Right ventricle myocardium superior (tissue), 1 donor: ENCODE measurements at places on chromosomes 11 and 22. TPM values are rescaled to one million over a fixed set of nuclear protein-coding genes. Genes with fewer than 3 reads are reported as not detected.

- DNase-seq = no peak
These were observed 42.6 kb downstream of the SLN start for GRCh38 chr11:107669191-107669740.

DNA sequence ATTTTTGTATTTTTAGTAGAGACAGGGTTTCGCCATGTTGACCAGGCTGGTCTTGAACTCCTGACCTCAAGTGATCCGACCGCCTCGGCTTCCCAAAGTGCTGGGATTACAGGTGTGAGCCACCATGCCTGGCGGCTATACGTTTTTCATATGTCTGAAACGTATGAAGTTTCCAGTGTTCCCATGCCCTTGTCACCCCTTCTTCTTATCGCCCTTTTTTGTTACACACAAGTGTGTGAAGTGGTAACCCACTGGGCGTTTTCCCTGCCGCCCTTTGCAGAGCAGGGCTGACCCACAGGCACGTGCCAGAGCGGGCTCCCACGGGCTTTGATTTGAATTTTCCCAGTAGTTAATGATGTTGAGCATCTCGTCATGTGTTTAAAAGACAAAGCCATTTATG is 17.0 kb downstream of the PIM3 start:
- DNase-seq = no peak

GRCh38 chr11:16745950-16746605 is 7.6 kb downstream of the C11orf58 start:
- no peak for DNase-seq

- no peak for DNase-seq
These were observed 114.4 kb downstream of the PLEKHA7 start for GRCh38 chr11:16899708-16900303.

CAPN5 gene
- 2.6 TPM for total RNA-seq

DNA sequence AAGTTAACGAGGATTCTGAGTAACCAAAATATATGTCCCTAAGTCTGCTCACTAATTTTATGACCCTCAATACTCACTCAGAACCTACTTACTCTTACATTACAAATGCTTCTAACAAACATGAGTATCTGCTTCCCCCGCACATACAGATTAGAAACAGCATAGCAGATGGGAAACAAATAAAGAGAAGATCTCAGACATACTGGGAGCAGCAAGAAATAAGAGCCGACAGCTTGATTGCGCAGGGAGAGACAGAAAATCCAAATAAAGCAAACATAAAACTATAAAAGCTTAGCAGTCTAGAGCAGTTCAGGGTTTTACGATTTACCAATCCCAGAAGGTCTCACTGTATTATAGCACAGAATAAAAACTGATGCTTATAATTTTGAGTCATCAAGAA is 89.1 kb upstream of the DBX1 start:
- DNase-seq = no peak

TPBGL gene
- 0.11 TPM for total RNA-seq

SPDYC gene
- total RNA-seq = not detected

DNA sequence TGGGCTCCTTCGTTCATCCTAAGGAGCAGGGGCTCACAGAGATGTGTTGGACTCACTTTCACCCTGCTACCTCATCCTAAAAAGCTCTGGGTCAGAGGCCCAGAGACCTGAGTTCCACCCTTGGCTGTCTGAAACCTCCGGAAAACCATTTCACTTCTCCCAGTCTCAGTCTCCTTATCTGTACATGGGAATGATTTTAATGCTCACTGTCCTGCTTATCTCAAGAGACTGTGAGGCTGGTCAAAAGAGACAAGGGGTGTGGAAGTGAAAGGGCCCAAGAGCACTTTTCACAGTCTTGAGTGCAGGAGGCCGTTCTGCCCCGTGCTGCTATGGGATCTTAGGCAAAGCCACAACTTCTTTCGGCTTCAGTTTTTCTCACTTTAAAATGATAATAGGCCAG is 13.2 kb upstream of the NPAS4 start:
- DNase-seq = no peak

GRCh38 chr11:32280339-32280738 is 155.0 kb downstream of the WT1 start:
- DNase-seq = no peak

GDPD4 gene
- not detected for total RNA-seq

DNA sequence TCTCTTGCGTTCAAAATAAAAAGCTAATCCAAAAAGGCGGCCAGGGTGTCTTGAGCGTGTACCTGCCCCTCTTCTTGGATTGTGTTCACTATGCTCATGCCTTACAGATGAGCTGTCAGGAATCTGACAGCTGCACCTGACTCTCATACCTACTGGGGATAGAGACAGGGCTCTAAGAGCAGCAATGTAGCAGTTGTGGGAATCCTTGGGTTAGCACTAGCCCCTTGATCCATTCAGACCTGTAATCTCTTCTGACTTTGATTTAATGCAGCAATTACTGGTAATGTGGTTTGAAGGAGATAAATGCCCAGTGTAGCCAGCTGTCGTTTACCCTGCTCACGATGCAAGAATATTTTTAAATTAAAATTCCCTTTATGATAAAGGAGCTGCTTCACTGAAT is 145.8 kb downstream of the APOL5 start:
- DNase-seq = no peak

- DNase-seq = no peak
These were observed 2.8 kb downstream of the SLC25A1 start for GRCh38 chr22:19175602-19176174.

OR52E2 gene
- total RNA-seq = not detected

DNA sequence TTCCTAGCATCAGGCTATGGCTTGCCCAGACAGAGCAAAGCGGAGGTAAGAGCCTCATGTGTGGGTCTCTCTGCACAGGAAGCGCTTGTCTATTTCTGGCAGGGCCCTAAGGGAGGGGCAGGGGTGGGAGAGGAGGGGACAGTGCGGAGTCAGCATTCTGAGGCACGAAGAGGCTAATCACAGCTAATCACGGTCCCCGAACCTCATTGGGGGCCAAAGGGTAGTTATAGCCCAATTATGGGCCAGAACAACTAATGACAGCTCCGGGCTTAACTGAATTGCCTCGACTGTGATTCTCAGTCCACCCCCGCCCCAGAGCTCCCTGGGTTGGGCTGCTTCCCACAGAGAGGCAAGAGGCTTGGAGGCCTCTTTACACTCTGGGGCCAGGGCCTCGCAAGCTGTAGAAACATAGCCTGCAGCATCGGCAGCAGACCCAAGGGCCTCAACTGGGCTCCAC is 72.7 kb upstream of the PRDM11 start:
- no peak for DNase-seq

SEC14L2 gene
- 1.5 TPM for total RNA-seq

CELSR1 gene
- total RNA-seq = 7.6 TPM

WT1 gene
- total RNA-seq = 2.3 TPM

HBB gene
- 121 TPM for total RNA-seq

- no peak for DNase-seq
These were observed 56.5 kb downstream of the POLD3 start for GRCh38 chr11:74648894-74649293.

- no peak for DNase-seq
These were observed 11.4 kb downstream of the ALG12 start for GRCh38 chr22:49906799-49907290.

- no peak for DNase-seq
These were observed 3.6 kb downstream of the ARHGAP8 start for GRCh38 chr22:44755956-44756361.

DNA sequence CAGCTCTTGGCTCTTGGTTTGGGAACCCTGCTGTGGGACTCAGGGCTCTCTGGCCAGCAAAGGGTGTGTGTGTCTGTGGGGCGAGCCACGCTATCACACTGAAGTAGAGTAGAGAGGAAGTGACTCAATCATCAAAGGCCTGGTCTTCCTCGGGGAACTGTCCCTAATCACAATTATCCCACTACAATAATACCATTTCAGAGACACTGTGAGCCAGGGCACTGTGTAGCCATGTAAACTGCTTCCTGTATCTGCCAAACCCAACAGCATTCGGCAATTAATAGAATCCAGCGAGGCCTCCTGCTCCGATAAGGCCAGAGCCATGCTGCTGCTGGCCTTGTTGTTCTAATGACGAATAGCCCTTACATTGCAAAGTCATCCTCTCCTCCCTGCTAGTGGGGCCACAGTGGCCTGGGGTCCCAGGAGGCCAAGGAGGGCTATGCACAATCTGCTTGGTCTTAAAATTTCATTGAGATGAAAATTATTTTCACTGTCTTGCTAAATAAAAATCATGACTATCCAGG is 49.8 kb upstream of the LMO2 start:
- DNase-seq = no peak

PRG3 gene
- total RNA-seq = not detected

- no peak for DNase-seq
These were observed 13.5 kb downstream of the SEZ6L start for GRCh38 chr22:26182723-26183122.

DNA sequence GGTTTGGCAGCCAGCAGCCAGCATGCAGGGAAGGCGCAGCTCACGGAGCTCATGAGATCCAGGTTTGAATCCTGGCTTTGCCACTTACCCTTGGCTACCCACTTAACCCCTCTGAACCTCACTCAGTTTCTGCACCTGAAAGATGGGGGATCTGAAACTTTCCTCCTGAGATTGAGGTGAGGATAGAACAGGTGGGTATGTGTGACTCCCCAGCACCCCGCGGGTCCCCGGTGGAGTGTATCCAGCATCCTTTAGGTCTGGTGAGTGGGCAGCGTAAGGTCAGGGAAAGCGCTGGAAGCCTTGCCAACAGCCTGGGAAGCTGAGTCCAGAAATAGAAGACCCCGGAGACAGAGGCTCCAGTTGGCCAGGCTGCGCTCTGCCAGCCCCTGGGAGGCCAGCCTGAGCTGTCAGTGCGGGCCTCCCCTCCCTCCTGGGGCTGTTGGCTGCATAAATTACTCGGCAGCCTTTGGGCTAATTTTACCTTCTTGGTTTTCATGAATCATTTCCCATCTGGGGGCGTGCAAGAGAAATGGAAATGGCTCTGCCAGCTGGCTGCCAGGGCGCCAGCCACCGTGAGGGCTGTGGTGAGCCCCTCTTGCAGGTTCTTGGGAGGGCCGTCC is 17.6 kb downstream of the PRDM11 start:
- no peak for DNase-seq

DNA sequence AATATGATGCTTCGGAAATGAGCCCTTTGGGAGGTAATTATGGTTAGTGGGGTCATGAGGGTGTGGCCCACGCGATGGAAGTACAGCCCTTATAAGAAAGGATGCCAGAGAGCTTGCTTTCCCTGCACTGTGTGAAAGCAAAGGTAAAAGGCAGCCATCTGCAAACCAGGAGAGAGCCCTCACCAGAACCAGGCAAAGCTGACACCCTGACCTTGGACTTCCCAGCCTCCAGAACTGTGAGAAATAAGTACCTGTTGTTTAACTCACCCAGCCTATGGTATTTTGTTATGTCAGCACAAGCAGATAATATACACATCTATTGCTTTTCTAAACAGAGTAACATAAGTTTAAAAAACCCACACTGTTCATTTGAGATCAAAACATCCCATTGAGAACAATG is 50.7 kb downstream of the SYN3 start:
- DNase-seq = no peak

ANO5 gene
- 68.9 TPM for total RNA-seq

- no peak for DNase-seq
These were observed 82.4 kb upstream of the CRTAM start for GRCh38 chr11:122755941-122756340.

RIBC2 gene
- not detected for total RNA-seq

- no peak for DNase-seq
These were observed 205.3 kb downstream of the TTC28 start for GRCh38 chr22:28474330-28474729.

DNA sequence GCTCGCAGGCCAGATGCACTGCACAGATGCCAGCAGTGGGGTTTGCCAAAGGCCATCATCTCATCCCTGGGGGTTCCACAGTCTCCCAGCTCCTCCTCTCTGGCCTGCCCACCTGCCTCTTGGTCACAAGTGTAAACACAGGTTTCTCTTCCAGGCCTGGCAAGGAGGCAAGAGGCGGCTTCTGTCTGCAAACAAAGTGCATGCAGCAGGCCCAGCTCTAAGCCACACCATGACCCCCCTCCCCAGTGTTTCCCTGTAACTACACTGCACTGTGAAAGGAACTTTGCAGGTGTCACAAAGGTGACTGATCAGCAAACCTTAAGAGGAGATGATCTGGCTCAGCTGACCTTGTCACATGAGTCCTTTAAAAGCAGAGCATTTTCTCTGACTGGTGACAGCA is 26.2 kb upstream of the SHISAL1 start:
- no peak for DNase-seq

NXPE2 gene
- total RNA-seq = not detected

DNA sequence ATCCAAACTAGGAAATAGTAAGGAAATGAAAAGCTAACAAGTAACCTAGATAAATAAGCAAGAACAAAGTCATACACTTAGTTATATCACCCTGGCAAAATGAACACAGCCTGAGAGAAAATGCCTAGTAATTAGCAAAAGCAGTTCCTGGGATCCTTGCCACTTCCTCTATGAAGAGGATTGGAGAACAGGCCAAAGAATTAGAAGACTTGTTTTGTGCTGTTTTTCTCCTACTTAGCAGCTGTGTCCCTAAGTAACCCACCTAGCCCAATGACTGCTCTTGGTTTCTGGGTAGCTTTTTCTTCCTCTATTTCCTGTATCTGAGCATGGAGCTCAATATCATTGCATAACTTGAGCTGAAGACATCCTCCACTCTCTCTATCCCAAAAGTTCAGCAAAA is 713.9 kb downstream of the ETS1 start:
- no peak for DNase-seq

DNA sequence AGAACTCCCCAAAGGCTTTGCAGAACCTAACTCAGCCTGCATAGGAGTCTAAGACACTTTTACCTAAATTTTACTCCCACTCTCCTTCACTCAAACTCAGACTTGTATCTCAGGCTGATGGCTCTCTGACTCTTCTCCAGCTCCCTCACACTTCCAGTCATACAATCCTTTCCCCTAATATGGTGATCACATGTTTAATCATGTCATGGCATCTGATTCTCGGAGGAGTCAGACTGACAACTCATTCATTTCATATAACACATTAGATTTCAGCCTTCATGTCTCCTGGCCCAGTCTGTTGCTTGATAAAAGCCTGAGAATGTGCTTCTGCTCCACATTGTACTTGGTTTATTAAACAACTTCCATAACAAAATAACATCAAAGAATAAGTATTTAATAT is 1503.9 kb upstream of the TENM4 start:
- no peak for DNase-seq

GRCh38 chr11:69167130-69167915 is 11.6 kb downstream of the SMIM38 start:
- no peak for DNase-seq

DNA sequence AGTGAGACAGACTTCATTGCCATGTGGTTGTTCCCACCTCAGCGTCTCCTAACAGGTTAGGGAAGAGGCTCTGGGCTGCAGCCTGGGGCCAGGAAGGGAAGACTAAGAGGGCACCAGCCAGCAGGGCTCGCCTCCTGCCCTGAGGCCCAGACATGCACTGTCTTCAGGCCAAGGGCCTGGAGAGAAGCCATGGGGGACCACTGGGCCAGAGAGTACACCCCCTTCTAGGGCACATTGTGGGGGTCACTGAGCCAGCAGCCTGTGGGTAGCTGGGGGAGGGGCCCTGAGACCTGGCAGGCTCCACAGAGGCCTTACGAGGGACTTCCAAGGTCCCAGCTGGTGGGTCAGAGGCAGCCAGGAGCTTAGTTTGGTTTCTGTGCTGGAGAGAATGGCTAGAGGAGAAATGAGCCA is 25.0 kb upstream of the MYRF start:
- no peak for DNase-seq
